ENCODE measurements at places on chromosomes 6 and 20. TPM values are rescaled to one million over a fixed set of nuclear protein-coding genes. Genes with fewer than 3 reads are reported as not detected.

The SERINC3 gene
- total RNA-seq = 50.1 TPM

The NNAT gene
- not detected for total RNA-seq

The TNXB gene
- total RNA-seq = 3.1 TPM

The LMBRD1 gene
- 19.1 TPM for total RNA-seq

The HTR1B gene
- not detected for total RNA-seq

The RNF144B gene
- total RNA-seq = 1.6 TPM
